ENCODE measurements at places on chromosomes 4 and X.
A peak's percentile ranks its signal among the peaks of the same experiment; 100 is the strongest.

- DNase-seq = no peak
These were observed 91.4 kb downstream of the STK32B start for GRCh38 chr4:5142726-5143125.

DNA sequence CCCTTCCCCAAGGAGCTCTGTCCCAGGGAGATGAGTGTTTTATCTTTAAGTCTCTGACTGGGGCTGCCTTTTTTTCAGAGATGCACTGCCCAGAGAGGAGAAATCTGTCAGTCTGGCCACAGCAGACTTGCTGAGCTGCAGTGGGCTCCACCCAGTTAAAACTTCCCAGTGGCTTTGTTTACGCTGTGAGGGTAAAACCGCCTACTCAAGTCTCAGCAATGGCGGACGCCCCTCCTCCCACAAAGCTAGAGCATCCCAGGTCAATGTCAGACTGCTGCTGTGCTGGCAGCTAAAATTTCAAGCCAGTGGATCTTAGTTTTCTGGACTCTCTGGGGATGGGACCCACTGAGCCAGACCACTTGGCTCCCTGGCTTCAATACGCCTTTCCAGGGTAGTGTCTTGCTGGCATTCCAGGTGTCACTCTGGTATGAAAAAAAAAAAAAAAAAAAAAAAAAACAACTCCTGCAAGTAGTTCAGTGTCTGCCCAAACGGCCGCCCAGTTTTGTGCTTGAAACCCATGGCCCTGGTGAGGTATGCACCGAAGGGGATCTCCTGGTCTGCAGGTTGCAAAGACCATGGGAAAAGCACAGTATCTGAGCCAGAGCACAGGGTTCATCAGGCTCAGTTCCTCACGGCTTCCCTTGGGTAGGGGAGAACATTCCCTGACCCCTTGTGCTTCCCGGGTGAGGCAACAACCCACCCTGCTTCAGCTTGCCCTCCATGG, 1616.1 kb upstream of the ADGRL3 start:
- DNase-seq = no peak

DNA sequence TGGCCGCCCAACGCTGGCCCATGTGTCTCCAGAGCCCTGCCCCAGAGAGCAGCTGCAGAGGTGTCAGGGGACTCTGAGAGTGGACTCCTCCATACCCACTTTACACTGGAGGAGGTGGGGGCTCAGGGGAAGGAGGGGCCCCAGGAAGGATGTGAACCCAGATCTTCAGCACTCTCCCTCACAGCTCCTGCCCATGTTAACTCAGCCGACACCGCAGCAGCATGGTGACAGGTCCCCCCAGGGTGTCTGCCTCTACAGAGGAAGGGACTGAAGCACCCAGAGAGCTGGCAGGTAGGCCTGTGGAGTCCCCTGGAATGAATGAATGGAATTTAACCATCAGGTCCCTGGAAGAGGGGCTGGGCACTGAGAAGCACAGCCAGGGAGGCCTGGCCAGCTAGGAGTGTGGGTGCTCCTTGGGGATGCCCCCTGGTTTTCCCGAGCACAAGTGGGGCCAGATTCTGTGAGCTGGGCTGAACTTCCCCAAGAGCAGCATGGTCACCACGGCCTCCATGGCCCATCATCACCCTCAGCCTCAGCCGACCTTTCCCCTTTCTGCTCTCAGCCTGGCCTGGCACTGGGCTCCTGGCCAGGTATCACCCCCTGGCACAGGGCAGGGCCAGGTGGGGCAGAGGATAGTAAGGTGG, 21.9 kb downstream of the SH3BP2 start:
- DNase-seq = no peak

DNA sequence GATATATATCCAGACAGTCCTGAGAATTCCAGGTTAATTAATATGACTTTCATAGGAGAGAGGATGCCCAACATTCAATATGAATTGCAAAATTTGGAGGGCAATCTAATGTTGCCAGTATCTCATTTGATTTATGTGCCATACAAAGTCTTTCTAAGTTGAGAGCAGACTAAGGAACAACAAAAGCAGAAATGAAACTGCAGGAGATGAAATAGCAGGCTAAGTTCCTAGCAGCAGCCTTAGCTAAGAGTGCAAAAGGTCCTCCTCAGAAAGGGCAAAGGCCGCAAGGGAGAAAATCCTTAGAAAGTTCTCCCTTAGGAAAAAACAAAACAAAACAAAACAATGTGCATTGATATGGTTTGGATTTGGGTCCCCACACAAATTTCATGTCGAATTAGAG, 602.9 kb upstream of the HTR2C start:
- no peak for DNase-seq

GRCh38 chr4:69321153-69321729, 41.0 kb downstream of the UGT2B28 start:
- peak; percentile 8 for DNase-seq
